ENCODE measurements at places on chromosomes 1 and 21.

GRCh38 chr21:30518876-30519275 lies 16.9 kb upstream of the KRTAP19-5 start:
- no peak for DNase-seq

GRCh38 chr1:43144237-43144636 lies 27.9 kb downstream of the EBNA1BP2 start:
- DNase-seq, result no peak

DNA sequence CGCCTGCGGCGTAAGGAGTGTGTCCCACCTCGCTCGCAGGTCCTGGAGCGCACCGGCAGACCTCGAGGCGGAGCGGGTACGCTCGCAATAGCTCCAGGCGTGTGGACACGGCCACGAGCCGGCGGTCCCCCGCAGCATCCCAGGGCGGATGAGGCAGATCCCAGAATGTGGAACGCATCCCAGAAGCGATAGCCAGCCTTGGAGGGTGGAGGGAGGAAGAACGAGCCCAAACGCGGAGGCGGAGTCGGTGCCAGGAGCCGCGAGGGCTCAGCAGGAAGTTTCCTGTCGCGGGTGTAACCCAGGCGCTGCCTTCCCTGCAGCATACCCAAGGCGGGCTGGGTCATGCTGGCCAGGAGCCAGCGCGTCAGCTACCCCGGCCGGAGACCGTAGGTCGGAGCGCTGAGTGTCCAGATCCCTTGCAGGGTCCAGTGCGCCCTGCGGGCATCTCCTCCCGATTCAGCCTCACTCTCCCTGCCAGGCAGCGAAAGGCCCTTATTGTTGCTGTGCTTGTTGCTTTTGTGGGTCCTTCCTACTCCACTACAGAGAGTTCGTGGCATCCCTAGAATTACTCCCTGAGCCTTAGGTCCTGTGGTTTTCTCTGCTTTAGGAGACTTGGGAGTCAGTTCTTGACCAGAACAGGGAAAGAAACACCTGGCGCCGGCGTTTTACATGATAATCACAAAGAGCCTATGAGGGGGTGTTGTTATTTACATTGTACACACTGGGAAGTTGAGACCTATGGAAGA lies 27.7 kb downstream of the STYXL2 start:
- peak; percentile 53 for DNase-seq

GRCh38 chr21:38613686-38614085 lies 115.4 kb upstream of the ERG start:
- DNase-seq, result no peak

DNA sequence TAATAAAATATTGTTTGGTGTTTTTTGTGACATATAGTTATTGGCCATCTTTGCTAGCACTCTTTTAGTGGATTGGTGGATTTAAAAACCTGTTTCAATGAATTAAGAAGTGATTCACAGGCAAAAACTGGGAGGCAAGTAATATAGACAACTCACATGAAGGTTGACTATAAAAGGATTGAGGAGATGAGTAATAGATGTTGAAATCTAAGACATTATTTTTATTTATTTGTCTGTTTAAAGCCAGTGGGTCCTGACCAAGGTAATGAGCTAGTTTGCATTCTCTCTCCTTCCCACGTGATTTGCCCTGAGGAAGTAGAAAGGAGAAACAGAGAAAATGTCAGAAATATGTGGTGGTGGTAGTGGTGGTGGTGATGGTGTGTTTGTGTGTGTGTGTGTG lies 351.5 kb upstream of the ZP4 start:
- DNase-seq, result no peak

- no peak for DNase-seq
Measured at GRCh38 chr1:48611841-48612240, 139.8 kb upstream of the SPATA6 start.

DNA sequence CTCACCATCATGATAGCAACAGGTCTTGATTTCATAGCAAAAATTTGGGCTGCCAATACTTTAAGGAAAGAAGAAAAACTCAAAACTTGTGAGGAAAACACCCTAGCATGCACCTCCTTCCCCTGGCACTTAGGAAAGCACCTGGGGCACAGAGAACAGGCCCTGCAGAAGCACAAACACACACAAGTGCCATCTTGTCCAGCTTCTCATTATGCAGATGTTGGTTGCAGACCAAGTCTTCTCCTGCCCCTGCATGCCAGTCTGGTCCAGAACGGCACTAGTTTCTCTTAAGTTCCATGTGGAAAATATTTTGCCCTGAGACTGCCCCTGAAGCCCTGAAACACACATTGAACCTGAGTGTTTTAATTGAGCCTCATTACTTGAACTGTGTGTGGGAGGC lies 6.3 kb upstream of the ETV3 start:
- DNase-seq, result no peak

DNA sequence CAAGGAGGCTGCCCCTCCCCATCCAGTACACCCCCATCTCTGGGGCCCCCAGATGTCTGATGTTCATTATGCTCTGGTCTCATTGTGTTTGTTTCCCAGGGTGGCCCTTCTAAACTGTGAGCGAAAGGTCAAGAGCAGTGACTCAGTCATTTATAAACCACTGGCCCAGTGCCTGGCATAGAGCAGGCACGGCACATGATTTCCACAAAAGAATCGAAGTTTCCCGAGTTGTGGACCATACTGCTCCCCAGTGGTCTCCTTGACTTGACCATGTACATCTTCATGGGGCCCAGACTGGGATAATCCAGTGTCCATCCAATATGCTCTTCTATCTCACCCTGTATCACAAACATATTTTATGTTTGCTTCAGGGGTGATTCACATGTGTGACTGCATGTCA lies 153.3 kb downstream of the NR5A2 start:
- DNase-seq, result no peak

DNA sequence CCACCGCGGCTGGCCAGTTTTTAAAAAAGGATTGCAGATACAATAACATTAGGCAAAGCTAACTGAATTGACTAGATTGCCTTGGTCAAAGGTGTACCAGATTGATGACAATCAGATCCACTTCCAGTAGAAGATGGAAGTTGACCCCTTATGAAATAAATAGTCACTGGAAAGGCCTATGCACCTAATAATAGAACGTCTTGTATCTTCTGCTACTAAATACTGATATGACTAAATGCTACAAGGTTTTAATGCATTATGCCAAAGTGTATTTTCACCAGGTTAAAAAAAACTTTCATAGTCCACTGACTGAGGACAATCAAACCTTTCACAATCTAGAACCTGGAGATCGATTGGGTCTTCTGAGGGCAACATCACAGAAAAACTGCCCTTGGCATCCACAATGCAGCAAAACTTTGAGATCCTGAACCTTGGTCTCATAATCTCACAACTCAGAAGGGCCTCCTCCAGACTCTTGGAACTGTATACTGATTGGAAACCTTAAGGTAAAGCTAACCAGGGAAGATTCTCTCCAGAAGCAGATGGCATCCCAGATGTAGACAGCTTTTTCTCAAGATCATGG lies 7.8 kb upstream of the RBBP5 start:
- DNase-seq, result no peak

DNA sequence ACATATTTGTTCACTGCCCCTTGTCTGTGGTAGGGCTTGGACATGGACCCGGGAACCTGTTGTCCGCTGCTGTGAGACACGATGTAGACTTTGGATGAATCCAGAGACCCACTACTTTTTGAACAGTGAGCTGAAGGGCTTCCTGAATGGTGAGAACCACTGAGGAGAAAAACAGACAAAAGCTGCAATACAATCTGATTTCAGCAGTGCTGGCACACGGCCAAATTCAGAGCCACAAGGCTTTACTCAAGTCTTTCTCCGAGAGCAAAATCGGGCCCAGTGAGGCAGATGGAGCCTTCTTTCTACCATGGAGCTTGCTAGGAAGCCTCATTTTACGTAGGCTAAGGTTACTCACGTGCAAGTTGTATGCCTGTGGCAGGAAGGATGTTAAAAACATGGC lies 197.6 kb downstream of the SIPA1L2 start:
- DNase-seq, result no peak

GRCh38 chr1:225928186-225929175 lies 4.4 kb upstream of the PYCR2 start:
- DNase-seq, result no peak

DNA sequence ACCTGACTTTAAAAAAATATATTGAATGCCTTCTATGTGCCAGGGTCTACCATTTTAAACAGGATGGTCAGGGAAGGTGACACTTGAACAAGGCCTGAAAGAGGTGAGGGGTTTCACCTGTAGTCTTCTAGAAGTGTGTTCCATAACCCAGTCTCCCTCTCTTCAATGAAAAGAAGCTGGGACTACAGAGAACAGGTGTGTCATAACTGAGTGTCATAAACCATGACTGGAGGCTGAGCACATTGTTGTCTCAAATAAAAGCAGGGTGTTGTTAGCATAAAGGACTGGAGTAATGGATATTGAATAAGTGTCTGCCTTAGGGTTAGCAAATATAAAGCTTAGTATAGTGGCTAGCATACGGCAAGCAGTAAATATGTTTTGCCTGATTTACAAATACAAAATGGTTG lies 65.4 kb downstream of the SYDE2 start:
- peak; percentile 89 for DNase-seq

- DNase-seq, result no peak
Measured at GRCh38 chr1:186735463-186735862, 55.2 kb upstream of the PTGS2 start.

GRCh38 chr1:167899253-167899681 lies 14.7 kb downstream of the ADCY10 start:
- DNase-seq, result no peak

DNA sequence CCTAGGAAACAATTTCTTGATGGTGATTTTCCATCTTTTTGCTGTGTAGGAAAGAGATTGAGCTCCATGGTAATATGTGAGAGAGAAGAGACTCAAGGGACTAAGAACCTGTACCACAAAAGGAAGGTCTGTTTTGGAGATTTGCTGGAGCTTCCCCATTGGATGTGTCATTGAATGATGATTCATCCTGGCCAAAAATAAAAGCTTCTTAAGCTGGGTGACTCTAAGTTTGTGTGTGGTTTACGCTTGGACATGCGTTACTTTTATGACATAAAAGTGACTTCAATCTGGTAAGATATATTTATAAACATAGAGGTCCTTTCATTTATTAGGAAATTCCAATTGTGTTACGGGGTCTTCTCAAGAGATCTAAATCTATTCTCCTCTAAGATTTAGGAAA lies 17.4 kb upstream of the IL19 start:
- DNase-seq, result no peak

DNA sequence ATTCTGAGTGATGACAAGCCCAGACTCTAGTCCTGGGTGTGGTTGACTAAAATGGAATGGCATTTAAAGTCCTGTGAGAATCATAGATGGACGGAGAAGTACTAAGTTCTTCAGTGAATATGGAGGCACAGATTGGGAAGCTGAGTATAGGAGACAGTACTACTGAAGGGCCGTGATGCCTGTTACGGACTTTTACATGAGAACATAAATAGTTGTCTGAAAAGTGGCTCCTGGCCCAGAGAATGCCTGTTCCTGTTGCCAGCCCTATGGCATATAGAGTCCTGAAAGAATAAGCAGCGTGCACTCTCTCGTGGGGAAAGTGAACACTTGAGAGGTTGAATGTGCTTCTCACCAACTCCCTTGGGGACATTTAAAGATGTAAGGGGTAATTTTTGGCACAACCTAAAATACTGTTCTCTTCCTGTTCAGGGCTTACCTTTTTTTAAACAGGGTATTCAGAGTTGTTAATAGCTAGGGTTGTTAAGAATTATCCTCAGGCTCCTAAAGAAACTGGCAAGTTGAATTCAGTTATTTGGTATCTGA lies 20.4 kb downstream of the CCT8 start:
- no peak for DNase-seq

GRCh38 chr1:145796753-145797152 lies 27.1 kb downstream of the RNF115 start:
- DNase-seq, result no peak

- DNase-seq, result no peak
Measured at GRCh38 chr1:199113265-199113869, 474.5 kb downstream of the PTPRC start.

DNA sequence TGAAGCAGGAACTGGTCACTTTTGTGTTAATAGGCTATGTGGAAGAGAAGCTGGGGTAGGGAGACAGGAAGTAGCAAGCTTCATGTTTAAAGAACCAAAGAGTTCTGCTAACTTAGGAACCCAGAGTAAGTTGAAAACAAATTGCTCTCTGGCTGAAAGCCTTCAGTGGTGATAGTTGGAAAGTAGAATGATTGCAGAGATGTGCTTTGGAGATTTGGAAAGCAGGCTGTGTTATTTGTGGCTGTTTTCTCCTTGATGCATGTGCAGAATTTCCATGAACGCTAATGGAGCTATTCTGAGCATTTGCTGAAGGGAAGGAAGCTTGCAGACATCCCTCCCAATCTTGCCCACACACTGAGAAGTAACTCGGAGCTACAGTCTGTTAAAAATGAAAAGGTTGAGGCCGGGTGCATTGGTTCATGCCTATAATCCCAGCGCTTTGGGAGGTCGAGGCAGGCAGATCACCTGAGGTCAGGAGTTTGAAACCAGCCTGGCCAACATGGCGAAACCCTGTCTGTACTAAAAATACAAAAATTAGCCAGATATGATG lies 45.7 kb downstream of the TCEANC2 start:
- no peak for DNase-seq

DNA sequence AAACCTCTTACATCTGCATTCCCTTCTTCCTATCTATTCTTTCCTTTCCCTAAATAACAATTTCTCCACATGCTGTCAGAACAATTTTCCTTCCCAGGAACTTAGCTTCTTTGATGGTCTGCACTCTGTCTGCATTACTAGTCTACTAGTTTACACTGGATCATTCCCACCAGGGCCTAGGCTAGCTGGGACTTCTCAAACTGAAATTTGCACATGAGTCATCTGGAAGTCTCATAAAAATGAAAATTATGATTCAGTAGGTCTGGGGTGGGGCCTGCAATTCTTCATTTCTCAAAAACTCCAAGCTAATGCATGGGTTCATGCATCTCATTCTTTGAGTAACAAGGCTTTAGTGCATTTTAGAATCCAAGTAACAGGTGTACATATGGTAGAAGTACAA lies 74.2 kb downstream of the GABPA start:
- DNase-seq, result no peak

DNA sequence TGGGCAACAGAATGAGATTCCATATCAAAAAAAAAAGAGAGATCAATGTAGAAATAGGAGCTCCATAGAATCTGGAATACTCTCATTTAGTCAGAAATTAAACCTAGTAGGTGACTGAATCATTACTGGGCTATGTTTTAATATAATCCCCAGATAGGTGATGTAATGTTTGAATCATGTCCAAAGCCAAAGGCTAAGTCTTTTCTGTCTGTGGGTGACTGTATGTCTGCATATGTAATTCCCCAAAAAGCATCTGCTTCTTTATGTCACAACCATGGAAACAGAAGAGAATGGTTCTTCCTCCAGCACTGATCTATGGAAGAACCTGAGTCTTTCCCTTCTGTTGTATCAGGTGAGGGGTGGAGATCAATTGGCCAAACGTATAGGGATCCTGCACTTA lies 5.8 kb downstream of the LAMC2 start:
- no peak for DNase-seq
